Coronary artery (tissue), 2 donors: ENCODE measurements at places on chromosomes 11 and 22.

DNA sequence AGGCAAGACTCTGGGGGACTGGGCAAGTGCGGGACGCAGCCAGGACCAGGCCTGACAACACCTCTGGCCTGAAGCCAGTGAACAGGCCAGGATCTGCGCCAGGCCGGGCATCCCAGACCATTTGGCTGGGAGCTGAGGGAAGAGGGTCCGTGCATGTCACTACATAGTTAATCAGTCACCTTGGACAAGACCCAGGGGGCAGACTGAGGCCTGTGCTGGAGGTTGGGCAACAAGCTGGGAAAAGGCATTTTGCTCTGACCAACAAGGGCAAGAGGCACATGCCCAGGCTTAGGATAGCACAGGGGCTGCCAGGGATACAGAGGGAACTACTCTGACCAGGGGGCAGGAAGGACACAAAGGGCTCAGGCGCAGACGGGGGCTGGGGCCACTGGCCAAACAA, 7.0 kb upstream of the CHADL start:
- DNase-seq, result no peak

DNA sequence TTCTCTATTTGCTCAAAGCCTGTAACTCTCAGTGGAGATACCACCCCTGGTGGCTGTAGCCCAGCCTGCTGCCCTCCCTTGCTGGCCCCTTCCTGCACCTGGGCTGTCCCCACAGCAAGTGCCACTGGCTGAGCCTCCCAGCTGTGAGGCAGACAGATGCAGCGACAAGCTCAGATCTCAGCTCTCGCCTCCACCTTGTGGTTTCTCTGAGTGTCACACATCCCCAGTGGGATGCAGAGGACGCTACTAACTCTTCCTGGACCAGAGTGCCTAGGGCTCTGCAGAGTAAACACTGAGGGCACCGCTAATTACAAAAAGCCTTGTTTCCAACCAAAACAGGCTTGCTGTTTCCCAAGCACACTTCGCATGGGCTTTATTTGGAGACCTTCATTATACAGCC, 8.9 kb downstream of the YPEL1 start:
- no peak for DNase-seq

DNA sequence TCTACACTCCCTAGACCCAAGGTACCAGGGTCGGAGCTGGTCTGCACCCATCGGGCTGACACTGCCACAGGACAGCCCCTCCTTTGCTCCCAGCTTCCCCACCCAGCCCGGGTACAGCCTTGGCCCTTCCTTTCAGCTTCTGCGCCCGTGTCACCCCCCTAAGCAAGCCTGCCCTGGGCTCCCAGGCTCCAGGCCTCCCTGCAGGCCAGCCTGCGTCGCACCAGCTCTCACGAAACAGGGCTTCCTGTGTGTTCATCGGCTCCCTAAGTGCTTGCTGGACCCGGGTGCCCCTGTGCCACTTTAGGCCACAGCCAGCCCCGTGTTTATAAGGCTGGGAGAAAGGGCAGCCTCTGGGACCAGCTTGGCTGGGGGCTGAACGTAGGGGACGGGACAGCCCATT, 21.1 kb downstream of the FLRT1 start:
- DNase-seq, result no peak

- no peak for DNase-seq
These were observed 916.2 kb downstream of the METTL15 start for GRCh38 chr11:29024386-29024785.

DNA sequence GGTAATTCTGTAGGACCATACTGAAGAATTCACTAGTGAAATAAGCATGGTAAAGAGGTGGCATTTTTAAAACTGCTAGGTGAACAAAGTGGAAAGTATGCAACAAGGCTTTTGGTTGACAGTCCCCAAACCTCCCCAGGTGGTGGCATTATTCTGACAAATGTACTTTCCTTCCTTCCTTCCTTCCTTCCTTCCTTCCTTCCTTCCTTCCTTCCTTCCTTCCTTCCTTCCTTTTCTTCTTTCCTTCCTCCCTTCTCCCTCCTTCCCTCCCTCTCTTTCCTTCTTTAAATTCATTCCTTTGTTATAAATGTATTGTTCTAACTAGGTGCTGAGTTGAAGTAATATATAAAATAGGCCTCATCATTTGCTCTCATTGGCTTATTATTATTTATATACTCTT, 284.7 kb upstream of the ANO5 start:
- no peak for DNase-seq

GRCh38 chr11:13775471-13775870, 107.0 kb downstream of the FAR1 start:
- no peak for DNase-seq

- DNase-seq, result no peak
These were observed 476.4 kb downstream of the TBC1D22A start for GRCh38 chr22:47238690-47239473.

GRCh38 chr11:13150487-13150886, 127.1 kb upstream of the BMAL1 start:
- DNase-seq, result no peak

DNA sequence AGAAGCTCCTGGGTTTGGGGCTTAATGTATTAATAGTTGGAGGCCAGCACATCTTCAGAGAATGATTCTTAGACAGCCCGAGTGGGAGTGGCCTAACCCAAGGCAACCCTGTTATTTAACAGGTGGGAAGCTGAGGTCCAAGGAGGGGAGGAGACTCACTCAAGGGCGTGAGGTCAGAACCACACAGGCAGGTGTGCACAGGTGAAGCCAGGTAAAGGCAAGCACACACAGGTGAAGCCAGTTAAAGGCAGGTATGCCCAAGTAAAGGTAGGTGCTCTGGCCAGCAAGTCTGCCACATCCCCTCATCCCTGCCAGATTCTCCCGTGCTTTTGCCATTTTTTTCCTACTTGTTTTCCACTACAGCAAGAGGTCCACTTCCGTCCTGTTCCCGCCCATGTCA, 2.9 kb upstream of the SHANK2 start:
- DNase-seq, result no peak

GRCh38 chr11:115527534-115528125, 23.4 kb upstream of the CADM1 start:
- no peak for DNase-seq

DNA sequence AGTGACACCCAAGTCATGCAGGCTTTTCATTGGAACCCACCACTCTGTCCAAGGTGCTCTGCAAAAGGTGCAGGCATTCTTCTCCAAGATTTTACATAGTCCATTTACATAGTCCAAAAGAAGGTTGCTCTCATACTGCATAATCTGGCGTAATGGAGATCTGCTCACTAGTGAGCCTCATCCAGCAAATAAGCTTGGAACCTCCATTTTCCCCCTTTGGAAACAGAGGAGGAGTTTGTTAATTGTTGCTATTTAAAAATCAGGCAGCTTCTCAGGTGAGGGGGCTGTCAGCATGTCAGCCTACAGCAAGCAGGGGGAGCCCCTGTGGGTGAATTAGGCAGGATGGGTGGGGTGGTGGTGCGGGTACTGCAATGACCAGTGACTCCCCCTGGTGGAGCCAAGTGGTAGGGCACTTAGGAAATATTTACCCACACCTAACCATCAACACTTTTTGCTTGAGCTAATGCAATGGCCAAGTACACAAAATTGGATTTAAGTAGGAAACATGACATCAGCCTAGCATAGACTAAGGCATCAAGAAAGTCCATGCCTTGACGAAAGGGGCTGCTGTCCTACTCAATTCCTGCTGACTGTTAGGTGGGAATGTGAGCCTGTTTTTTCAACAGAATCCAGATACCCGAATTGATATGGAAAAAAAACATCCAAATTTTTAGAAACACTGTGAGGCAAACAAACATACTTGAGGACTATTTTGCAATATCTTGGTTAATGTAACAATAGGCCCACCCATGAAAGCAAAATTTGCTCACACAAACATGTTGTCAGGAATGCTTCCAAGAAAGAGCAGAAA, 64.5 kb downstream of the AMBRA1 start:
- DNase-seq, result no peak
